Right hindlimb (tissue), 1 donor: ENCODE measurements at places on chromosomes 16 and 17.

- no peak for DNase-seq
These were observed 29.0 kb downstream of the KATNB1 start for GRCh38 chr16:57764341-57765159.

- DNase-seq: no peak
These were observed 692.9 kb upstream of the KIF2B start for GRCh38 chr17:53129863-53130262.

GRCh38 chr16:75789237-75789636 is 62.9 kb upstream of the CPHXL start:
- DNase-seq: no peak

GRCh38 chr16:57994778-57995177 is 5.7 kb downstream of the ZNF319 start:
- DNase-seq: no peak

DNA sequence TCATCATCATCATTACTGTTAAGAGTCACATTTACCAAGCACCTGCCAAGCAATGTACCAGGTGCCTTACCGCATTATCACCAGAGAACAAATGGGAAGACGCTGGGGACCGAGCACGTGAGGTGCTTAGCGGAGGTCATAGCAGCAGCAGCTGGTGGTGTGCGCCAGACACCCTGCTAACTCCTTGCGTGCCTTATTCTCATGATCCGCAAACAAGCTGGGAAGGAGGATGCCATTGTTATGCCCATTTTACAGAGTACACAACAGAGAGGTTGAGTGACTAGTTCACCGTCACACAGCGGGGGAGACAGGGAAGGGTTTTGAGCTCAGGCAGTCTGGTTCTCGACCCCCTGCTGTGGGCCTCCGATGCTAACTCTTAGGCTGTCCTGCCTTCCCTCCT is 7.3 kb downstream of the ATP2A3 start:
- no peak for DNase-seq

DNA sequence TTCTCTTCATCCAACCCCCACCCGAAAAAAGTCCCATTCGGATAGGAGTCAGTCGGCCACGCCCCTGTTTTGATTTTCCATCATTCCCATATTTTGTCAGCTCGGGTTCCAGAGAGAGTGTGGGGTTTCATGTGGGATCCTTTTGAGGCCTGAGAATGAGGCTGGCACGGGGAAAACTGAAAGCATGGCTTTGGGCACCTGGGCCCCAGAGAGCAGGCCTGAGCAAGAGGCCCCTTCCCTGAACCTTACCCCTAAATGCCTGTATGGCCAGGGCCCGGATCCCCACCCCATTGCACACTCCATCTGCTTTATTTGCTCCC is 4.6 kb upstream of the HOXB4 start:
- no peak for DNase-seq

DNA sequence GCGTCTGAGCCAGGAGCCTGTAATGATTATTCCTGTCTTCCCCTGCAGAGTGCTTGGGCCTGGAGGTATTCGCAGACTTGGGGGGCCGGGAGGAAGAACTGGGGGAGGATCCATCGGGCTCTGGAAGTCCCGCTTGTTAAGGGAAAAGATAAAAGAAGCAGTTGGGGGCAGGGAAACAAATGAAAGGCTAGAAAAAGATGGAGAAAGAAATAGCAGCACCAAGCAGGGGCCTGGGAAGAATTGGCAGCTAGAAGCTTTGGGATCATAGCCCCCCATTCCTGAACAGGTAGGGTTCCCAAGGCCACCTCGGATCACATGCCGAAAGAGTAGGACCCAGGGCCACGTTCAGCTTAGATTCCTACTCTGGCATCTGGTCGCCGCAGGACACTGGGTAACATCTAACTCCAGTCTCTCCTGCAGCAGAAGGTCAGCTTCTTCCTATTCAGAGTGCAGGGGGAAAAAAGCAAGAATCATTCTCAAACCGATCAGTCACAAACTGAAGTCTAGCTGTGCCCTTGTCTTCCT is 23.6 kb downstream of the ADAM11 start:
- no peak for DNase-seq

DNA sequence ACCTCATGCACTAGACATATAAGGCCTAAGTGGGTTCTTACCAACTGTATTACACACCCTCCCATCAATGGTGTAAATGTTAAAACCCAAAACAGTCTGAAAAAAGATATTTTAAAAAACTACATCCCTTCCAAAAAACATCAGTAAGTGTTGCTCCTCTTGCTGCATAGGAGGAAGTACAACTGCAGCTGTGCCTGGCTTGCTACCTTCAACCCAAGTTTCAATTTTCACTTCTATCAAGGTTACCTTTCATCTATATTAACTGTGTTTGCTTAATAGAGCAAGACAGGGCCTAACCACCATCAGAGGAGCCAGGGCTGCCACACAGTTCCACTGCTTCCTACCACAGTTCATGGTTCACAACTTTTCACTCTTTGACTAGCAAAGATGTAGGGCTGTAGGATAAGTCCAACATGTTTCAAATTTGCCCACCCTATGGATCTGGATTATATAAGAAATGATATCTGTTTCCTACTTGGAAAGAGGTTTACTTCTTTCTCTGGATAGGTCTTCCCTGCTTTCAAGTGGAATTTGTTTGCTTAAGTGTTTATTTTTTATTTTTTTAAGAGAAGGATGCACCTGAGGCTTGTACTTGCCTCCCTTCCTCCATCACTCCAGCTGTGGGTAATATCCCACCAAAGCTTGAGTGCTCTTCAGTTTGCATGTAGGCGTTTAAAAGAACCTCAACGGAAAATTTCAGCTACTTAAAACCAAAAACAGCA is 56.7 kb downstream of the GRB7 start:
- no peak for DNase-seq

DNA sequence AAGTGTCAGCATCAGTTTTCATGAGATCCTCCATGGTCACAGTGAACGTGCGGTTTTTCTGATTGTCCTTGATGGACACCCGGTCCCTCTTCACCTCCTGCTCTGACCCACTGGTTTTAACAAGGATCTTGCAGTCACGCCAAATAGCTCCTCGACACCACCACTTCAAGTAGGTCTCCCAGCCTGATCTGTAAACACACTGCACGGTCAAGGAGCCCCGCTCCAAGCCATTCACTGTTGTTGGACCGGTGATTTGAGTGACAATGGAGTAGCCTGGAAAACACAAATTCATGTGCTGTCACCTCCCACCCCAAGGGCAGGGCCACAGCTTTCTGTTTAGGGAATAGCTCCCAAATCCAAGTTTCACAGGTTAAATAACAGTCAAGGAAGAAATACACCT is 8.2 kb downstream of the CD300LF start:
- no peak for DNase-seq
